ENCODE measurements at places on chromosomes 13 and 19. TPM values are rescaled to one million over a fixed set of nuclear protein-coding genes. Genes with fewer than 3 reads are reported as not detected.

IZUMO1 gene
- not detected for total RNA-seq

UHRF1 gene
- total RNA-seq, result 7.0 TPM

PCDH9 gene
- total RNA-seq, result 11.3 TPM

CPB2 gene
- not detected for total RNA-seq

HCST gene
- total RNA-seq, result 0.56 TPM

KCNK6 gene
- 11.3 TPM for total RNA-seq

S1PR2 gene
- total RNA-seq, result 13.6 TPM

SYDE1 gene
- total RNA-seq, result 23.4 TPM

IGFL3 gene
- not detected for total RNA-seq

SPART gene
- total RNA-seq, result 69.2 TPM

LRCH1 gene
- total RNA-seq, result 6.2 TPM
